ENCODE measurements at places on chromosomes 11 and 22. TPM values are rescaled to one million over a fixed set of nuclear protein-coding genes. Genes with fewer than 3 reads are reported as not detected.
A peak's percentile ranks its signal among the peaks of the same experiment; 100 is the strongest.

TYR gene
- not detected for total RNA-seq

TBCEL gene
- total RNA-seq, result 24.7 TPM

FAM83F gene
- total RNA-seq, result 10.2 TPM

CNIH2 gene
- total RNA-seq, result not detected

OR52E8 gene
- total RNA-seq, result not detected

OR2D2 gene
- total RNA-seq, result not detected

BRSK2 gene
- total RNA-seq, result 2.4 TPM

ANGPTL5 gene
- 0.44 TPM for total RNA-seq

GRK3 gene
- total RNA-seq, result 12.9 TPM

PAMR1 gene
- 6.9 TPM for total RNA-seq

DNA sequence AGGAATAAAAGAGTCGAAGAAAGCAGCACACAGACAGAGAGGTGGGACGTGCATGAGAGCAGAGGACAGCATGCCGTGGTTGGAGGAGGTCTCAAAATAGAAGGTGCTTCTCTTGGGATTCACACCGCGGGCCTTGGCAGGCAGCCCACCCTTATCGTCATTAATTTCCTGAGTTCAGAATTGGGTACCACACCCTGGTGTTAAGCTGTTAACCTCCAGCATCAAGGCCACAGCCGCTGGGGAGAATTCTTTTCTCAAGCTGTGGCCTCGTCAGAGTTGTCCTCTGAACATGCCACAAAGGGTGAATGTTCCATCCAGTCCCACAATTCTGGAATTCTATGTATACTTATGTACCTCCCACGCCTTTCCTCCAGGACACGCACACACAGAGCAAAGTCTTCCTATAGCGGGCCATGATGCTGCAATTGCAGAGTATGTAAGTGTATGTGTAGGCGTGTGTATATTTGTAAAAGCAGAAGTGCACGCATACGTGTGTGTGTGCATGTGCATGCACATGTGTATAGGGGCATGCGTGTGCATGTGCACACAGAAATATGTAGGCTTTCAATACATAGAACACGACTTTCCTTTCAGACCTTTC lies 39.0 kb downstream of the ADAMTS8 start:
- no peak overlapping the region for H3K27ac ChIP-seq
- no peaks in the 10 kb centered on the region for H3K27me3 ChIP-seq
- H3K4me3 ChIP-seq, result no peak overlapping the region
- H3K4me1 ChIP-seq, result peaks cover 19% of the 10 kb centered on the region
- DNase-seq, result no peak

DNA sequence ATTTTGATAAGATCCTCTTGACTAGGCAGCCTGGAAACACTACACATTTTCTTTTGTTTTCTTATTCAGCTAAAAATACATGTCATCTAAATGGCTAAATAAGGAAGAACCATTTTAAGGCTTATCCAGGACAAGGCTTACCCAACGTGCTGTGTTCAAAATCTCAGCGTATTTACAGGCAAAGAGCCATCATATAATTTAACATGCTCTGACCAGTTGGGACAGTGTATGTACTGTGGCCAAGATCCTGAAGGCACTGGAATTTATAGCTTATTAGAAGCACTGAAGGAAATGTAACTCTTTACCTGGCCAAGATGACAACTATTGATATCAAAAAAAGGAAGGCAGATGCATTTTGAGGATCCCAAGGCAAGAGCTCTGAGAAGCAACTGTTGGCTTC lies 71.1 kb downstream of the PPFIBP2 start:
- no peak overlapping the region for H3K4me3 ChIP-seq
- peak overlapping the region; percentile 94 for H3K27ac ChIP-seq
- no peaks in the 10 kb centered on the region for H3K27me3 ChIP-seq
- H3K36me3 ChIP-seq, result no peaks in the 10 kb centered on the region
- no peak for DNase-seq
- no peaks in the 10 kb centered on the region for H3K4me1 ChIP-seq

DNA sequence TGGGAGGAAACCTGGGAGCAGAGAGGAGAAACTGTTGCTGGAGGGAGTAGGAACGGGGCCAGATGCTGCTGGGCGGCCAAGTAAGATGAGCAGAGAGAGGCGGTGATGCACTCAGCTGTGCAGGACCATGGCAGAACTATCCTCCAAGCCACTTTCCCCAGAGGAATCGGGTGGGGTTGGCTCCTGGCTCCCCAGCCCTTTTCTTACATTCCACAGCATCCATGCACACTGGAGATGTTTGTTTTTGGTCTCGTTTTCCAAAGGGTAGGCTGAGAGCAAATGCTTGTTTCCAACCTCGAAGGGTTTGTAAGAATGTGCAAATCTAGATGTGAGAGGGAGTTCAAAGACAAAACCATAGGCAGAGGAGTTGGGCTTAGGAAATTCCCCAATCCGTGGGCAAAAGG lies 73.2 kb downstream of the DBX1 start:
- H3K27me3 ChIP-seq, result no peaks in the 10 kb centered on the region
- H3K4me1 ChIP-seq, result peaks cover 34% of the 10 kb centered on the region
- no peak overlapping the region for H3K4me3 ChIP-seq
- no peak for DNase-seq

GRCh38 chr11:19234231-19234817 lies 6.4 kb downstream of the E2F8 start:
- H3K27me3 ChIP-seq, result no peaks in the 10 kb centered on the region
- H3K4me1 ChIP-seq, result no peaks in the 10 kb centered on the region
- H3K27ac ChIP-seq, result no peak overlapping the region
- no peaks in the 10 kb centered on the region for H3K36me3 ChIP-seq
- no peak for DNase-seq

GRCh38 chr11:15490535-15490934 lies 375.8 kb downstream of the INSC start:
- H3K4me3 ChIP-seq, result no peak overlapping the region
- no peaks in the 10 kb centered on the region for H3K27me3 ChIP-seq
- no peak for DNase-seq

- H3K27me3 ChIP-seq, result no peaks in the 10 kb centered on the region
- no peaks in the 10 kb centered on the region for H3K36me3 ChIP-seq
- no peak for DNase-seq
- peaks cover 37% of the 10 kb centered on the region for H3K4me1 ChIP-seq
- no peak overlapping the region for H3K4me3 ChIP-seq
Observed at GRCh38 chr11:78332174-78332866, 85.3 kb downstream of the GAB2 start.

DNA sequence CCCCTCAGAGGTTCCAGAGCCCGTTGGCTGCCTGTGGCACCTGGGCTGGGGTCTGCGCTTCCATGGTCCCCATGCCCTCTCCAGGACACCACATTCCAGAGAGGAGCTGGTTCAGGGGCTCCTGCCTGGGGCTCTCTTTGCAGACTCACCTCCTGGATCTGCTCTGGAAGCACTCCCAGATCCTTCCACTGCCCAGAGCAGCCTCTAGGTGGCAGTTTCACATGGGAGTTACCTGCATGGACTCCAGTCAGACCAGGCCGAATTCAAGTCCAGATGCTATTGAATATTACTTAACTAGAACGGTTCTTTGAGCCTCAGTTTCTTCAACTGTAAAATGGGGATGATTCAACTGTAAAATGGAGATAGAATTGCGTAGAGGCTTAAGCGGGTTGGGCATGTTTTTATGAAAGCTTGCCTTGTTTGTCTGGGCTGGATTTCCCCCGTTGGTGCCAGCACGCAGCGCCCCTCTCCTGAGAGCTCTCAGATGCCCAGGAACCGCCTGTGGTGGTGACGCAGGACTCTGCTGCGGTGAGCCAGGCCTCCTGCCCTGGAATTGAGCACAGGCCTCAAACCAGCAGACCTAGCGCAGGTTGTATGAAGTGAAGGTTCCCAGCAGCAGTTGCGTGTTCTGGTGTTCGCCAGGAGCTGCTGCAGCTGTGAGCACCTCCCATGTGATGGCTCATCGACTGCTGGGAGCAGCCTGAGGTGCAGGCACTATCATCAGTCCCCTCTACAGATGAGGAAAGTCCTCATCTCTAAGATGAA lies 44.2 kb downstream of the LMO1 start:
- peak; percentile 21 for DNase-seq
- no peak overlapping the region for H3K4me3 ChIP-seq
- H3K27me3 ChIP-seq, result no peaks in the 10 kb centered on the region
- no peaks in the 10 kb centered on the region for H3K36me3 ChIP-seq
- no peaks in the 10 kb centered on the region for H3K4me1 ChIP-seq
- no peak overlapping the region for H3K27ac ChIP-seq

DNA sequence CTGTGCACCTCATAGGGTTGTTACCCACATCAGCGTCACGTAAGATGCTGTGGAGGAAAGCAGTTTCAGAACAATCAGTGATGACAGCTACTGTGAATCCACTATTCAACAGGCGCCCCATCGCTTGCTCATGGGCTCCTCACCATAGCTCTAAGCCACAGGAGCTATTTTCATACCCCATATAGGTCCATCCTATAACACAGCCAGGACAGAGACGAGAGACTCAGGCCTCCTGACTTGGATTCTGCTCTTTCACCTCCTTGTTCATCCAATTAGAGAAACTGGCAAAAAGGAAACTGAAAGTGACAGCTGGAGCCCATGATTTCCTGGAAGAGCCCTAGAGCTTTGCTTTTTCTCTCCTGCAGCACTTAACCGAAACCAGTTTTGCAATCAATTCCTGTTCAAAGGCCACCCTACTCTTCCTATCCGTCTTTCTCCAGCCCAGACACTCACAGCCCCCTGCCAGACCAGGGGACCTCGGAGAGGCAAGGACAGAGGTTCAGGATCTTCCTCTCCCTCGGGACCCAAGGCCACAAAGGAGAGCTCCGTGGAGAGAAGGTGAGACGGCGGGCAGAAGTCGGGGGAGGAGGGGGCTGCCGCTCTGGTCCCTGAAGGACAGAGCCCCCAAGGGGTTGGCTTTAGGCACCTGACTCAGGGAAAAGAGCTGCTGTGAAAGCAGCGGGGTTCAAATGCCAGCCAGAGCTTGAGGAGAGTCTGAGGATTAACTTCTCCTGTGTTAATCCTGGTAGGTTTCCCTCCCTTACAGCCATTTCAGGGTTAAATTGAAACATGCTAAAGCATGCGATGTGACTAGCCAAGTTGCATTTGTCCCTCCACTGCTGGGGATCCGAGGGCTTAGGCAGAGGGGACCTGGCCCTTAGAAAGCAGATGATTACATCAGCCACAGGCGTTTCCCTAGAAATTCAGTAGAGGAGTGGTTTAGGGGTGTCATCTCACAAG lies at the start of gene APOL6:
Gene APOL6 (plus strand): TSS at position 381 of the 960 bp plus-strand sequence. CDS start 7,980 bp downstream, outside the sequence.
- H3K4me1 ChIP-seq, result peaks cover 48% of the 10 kb centered on the region
- peak within 1 kb of the TSS; percentile 69 for H3K4me3 ChIP-seq
- no peaks in the 10 kb centered on the region for H3K27me3 ChIP-seq
- H3K27ac ChIP-seq, result peak within 1 kb of the TSS; percentile 68

DNA sequence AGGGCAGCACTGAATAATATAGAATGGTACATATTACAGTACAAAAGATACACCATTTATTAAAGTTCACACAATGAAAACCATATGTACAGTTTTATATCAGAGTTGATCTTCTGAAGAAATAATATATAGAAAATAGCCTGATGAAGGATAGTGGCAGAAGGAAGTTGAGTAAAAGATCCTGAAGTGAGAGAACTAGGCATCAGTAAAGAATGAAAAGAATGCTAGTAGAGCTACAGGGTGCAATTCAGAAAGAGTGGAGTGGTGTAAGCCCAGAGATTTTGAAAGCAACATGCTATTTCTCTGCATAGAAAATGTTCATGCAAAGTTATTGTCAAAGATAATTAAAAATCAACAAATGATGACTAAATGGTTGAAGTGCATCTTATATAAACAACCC lies 1552.7 kb upstream of the TENM4 start:
- H3K36me3 ChIP-seq, result no peaks in the 10 kb centered on the region
- no peaks in the 10 kb centered on the region for H3K27me3 ChIP-seq
- H3K4me1 ChIP-seq, result no peaks in the 10 kb centered on the region
- no peak overlapping the region for H3K27ac ChIP-seq
- H3K4me3 ChIP-seq, result no peak overlapping the region
- DNase-seq, result no peak

GRCh38 chr22:25383278-25383820 lies 163.9 kb downstream of the CRYBB2 start:
- H3K27ac ChIP-seq, result no peak overlapping the region
- no peak overlapping the region for H3K4me3 ChIP-seq
- no peak for DNase-seq
- H3K4me1 ChIP-seq, result no peaks in the 10 kb centered on the region
- H3K36me3 ChIP-seq, result peaks cover 32% of the 10 kb centered on the region
- H3K27me3 ChIP-seq, result no peaks in the 10 kb centered on the region

- H3K36me3 ChIP-seq, result no peaks in the 10 kb centered on the region
- no peak for DNase-seq
- no peak overlapping the region for H3K4me3 ChIP-seq
- peak overlapping the region; percentile 4 for H3K27ac ChIP-seq
- H3K4me1 ChIP-seq, result peaks cover 4% of the 10 kb centered on the region
- H3K27me3 ChIP-seq, result no peaks in the 10 kb centered on the region
Observed at GRCh38 chr22:39351689-39352214, 2.0 kb downstream of the SYNGR1 start.

DNA sequence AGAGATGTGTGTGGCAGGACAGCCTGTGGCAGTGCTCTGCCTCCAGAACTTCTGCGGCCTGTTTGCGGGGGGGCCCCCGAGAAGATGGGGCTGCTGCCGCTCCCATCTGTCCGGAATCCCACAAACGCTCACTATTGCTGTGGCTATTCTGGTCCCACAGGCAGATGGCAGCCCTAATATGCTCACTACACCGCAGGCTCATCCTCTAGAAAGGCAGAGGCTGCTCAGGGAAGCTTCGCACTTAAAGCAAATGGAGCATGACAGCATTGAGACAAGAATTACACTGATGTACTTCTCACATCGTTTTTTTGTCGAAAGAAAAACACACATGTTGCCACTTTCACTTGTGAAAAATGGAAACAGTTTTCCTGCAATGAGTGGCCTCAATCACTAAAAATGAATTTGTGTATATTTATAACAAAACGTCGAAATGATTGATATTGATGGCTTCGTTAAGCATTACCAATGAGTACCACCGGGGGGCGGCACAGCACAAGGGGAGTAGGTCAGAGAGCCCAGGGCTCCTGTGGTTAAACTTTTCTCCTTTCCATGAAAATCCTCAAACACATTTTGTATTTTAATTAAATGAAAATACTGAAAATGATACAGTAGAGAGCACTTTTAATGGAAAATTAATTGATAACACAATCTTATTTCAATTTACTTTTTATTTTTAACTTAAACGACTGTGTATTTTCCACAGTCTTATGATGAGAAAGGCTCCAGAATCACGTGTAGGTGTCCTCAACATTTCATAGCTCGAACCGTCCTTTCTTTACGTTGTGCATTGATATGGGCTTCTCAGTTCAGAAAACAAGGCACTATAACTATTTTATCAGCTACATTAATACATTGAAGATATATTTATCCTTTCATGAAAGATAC lies 69.1 kb downstream of the CTTN start:
- DNase-seq, result peak; percentile 83
- H3K27ac ChIP-seq, result no peak overlapping the region
- no peaks in the 10 kb centered on the region for H3K27me3 ChIP-seq
- no peaks in the 10 kb centered on the region for H3K36me3 ChIP-seq
